ENCODE measurements at places on chromosomes 7 and 10. TPM values are rescaled to one million over a fixed set of nuclear protein-coding genes. Genes with fewer than 3 reads are reported as not detected.

The AKR1B15 gene
- not detected for total RNA-seq

The TMEM140 gene
- total RNA-seq: 12.0 TPM

The IL15RA gene
- 19.0 TPM for total RNA-seq

The DPP6 gene
- not detected for total RNA-seq

The ACSM6 gene
- total RNA-seq: not detected

The PAPSS2 gene
- 42.9 TPM for total RNA-seq

The NPC1L1 gene
- 0.39 TPM for total RNA-seq

The WDFY4 gene
- 7.3 TPM for total RNA-seq

The FRMPD2 gene
- total RNA-seq: not detected

The EN2 gene
- total RNA-seq: not detected

The AKR1C4 gene
- total RNA-seq: not detected

The DYNC1I1 gene
- total RNA-seq: 11.0 TPM

The ATG9B gene
- total RNA-seq: 0.12 TPM

The ARHGAP22 gene
- total RNA-seq: 19.1 TPM

The SH2D4B gene
- total RNA-seq: 0.52 TPM

The SPDYE6 gene
- total RNA-seq: not detected

The PLA2G12B gene
- total RNA-seq: not detected

The SLC26A3 gene
- total RNA-seq: not detected

The AKR1C2 gene
- 44.7 TPM for total RNA-seq

The LIPK gene
- not detected for total RNA-seq

The PRRT4 gene
- 0.23 TPM for total RNA-seq

The GIMAP1 gene
- 5.4 TPM for total RNA-seq

The NXPH1 gene
- total RNA-seq: not detected

The ORC5 gene
- 13.0 TPM for total RNA-seq

The BHLHA15 gene
- total RNA-seq: not detected

The SYT15B gene
- 15.9 TPM for total RNA-seq

The GDF10 gene
- 3.8 TPM for total RNA-seq

The ASCC1 gene
- 23.3 TPM for total RNA-seq

The NCF1 gene
- total RNA-seq: 7.0 TPM

The SDK1 gene
- total RNA-seq: 46.3 TPM

The PIP4K2A gene
- 90.3 TPM for total RNA-seq

The KBTBD2 gene
- total RNA-seq: 49.8 TPM

The GRID2IP gene
- total RNA-seq: 0.16 TPM

The VSTM4 gene
- 34.2 TPM for total RNA-seq

The TMEM236 gene
- 1.1 TPM for total RNA-seq

The SEMA3A gene
- total RNA-seq: 11.0 TPM

The MBL2 gene
- not detected for total RNA-seq

Measured in aorta (tissue), 5 donors.